ENCODE measurements at places on chromosomes 5 and 9. TPM values are rescaled to one million over a fixed set of nuclear protein-coding genes. Genes with fewer than 3 reads are reported as not detected.

Gene AJM1
- total RNA-seq: 3.2 TPM

Gene C8G
- not detected for total RNA-seq

DNA sequence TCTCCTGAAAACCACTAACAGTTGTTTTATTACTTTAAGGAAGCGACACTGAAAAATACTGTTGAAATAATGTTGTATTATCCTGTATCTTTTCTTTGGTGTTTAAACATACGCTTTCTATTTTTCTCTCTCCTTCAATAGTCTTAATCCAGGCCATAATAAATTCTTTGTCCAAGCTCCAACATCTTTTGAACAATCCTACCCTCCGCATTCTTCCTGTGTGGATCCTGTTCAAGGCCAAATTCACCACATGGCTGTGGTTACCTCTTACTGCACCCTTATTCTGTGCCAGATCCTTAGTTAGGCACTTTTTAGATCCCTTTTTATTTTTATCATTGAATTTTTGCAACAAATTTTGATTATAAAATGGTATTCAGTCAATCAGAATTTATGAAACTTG is 1691.5 kb downstream of the MAT2B start:
- H3K4me1 ChIP-seq: no peaks in the 10 kb centered on the region
- DNase-seq: no peak
- H3K27me3 ChIP-seq: no peaks in the 10 kb centered on the region

- H3K27me3 ChIP-seq: no peaks in the 10 kb centered on the region
- H3K36me3 ChIP-seq: no peaks in the 10 kb centered on the region
- DNase-seq: no peak
- H3K4me3 ChIP-seq: no peak overlapping the region
- no peak overlapping the region for H3K27ac ChIP-seq
- no peaks in the 10 kb centered on the region for H3K4me1 ChIP-seq
These were observed 29.6 kb downstream of the SPRY4 start for GRCh38 chr5:142295084-142295758.

DNA sequence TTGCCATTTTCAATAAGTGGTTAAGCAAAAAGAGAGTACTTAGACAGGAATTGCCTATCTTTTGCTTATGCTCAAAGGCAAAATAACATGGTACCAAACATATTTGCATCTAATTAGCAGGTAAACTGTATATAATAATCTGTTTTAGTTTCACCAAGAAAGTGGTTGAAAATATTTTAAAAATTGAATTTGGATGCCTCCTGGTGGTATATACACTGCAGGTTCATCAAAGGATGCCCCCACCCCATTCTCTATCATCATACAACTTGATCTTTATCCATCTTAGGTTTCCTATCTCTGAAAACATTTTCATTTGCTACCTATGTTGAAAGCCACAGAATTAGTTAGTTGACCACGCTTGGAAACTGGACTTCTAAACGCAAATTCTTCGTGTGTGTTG is 47.0 kb upstream of the MROH2B start:
- H3K27ac ChIP-seq: no peak overlapping the region
- no peaks in the 10 kb centered on the region for H3K36me3 ChIP-seq
- no peaks in the 10 kb centered on the region for H3K27me3 ChIP-seq
- DNase-seq: no peak

All from CD8-positive, alpha-beta memory T cell (primary cell).